A549 treated with GW870086 at 1 μM for 4 hours (cell line): ENCODE measurements at places on chromosomes 16 and 17. TPM values are rescaled to one million over a fixed set of nuclear protein-coding genes. Genes with fewer than 3 reads are reported as not detected.

The IRF8 gene
- total RNA-seq: 0.35 to 0.69 TPM (median 0.53 TPM) in 5 replicates

The BRIP1 gene
- total RNA-seq: 3.2 to 4.8 TPM (median 4.5 TPM) in 5 replicates

The INPP5K gene
- total RNA-seq: 19.3 to 26.3 TPM (median 23.9 TPM) in 5 replicates

The SLC16A13 gene
- total RNA-seq: 6.9 to 9.1 TPM (median 8.2 TPM) in 5 replicates

The UBALD1 gene
- 36.8 to 53.9 TPM (median 52.1 TPM) in 5 replicates for total RNA-seq

The SLC5A11 gene
- total RNA-seq: 0.32 to 0.71 TPM (median 0.46 TPM) in 5 replicates

The ABI3 gene
- total RNA-seq: not detected in 5 replicates

The FAM20A gene
- 0.07 TPM in 2 of 5 replicates, not detected in the others for total RNA-seq

The GEMIN4 gene
- 53.1 to 60.8 TPM (median 58.4 TPM) in 5 replicates for total RNA-seq

The EME1 gene
- total RNA-seq: 12.7 to 15.9 TPM (median 14.4 TPM) in 5 replicates

The GAS2L2 gene
- 0.07 to 0.12 TPM (median 0.09 TPM) in 3 of 5 replicates, not detected in the others for total RNA-seq

The ERI2 gene
- total RNA-seq: 7.3 to 15.4 TPM (median 14.4 TPM) in 5 replicates

The TBC1D3E gene
- not detected in 5 replicates for total RNA-seq

The CIITA gene
- 0.05 to 0.17 TPM (median 0.08 TPM) in 5 replicates for total RNA-seq

The PCGF2 gene
- 31.5 to 53.9 TPM (median 52.9 TPM) in 5 replicates for total RNA-seq

The ITGA2B gene
- total RNA-seq: 1.2 to 1.8 TPM (median 1.5 TPM) in 5 replicates

The SDR42E1 gene
- total RNA-seq: 1.2 to 1.4 TPM (median 1.3 TPM) in 5 replicates

The TBC1D3D gene
- not detected in 5 replicates for total RNA-seq

The MAPT gene
- 1.5 to 2.3 TPM (median 2.0 TPM) in 5 replicates for total RNA-seq

The SLC38A10 gene
- 51.0 to 78.9 TPM (median 71.8 TPM) in 5 replicates for total RNA-seq

The RAD51C gene
- 52.1 to 62.1 TPM (median 57.3 TPM) in 5 replicates for total RNA-seq

The HS3ST3B1 gene
- 0.56 to 0.85 TPM (median 0.65 TPM) in 5 replicates for total RNA-seq

The PRAC1 gene
- total RNA-seq: not detected in 5 replicates

The NPIPA3 gene
- 1.2 to 2.1 TPM (median 1.4 TPM) in 5 replicates for total RNA-seq

The MC1R gene
- total RNA-seq: 4.5 to 7.3 TPM (median 6.4 TPM) in 5 replicates

The TSNAXIP1 gene
- 0.29 to 0.53 TPM (median 0.41 TPM) in 5 replicates for total RNA-seq

The ALDH3A2 gene
- 167 to 211 TPM (median 192 TPM) in 5 replicates for total RNA-seq

The CD300LB gene
- total RNA-seq: 0.05 to 0.17 TPM (median 0.10 TPM) in 4 of 5 replicates, not detected in the other

The NPEPPS gene
- 53.6 to 70.0 TPM (median 60.8 TPM) in 5 replicates for total RNA-seq

The SPNS2 gene
- 10.8 to 21.8 TPM (median 16.4 TPM) in 5 replicates for total RNA-seq

The TPSG1 gene
- total RNA-seq: 0.15 to 0.16 TPM in 2 of 5 replicates, not detected in the others

The ATP1B2 gene
- total RNA-seq: 0.12 to 0.42 TPM (median 0.26 TPM) in 5 replicates

The SMIM36 gene
- not detected in 5 replicates for total RNA-seq

The DNAH9 gene
- total RNA-seq: 0.15 to 0.17 TPM in 2 of 5 replicates, not detected in the others
